ENCODE measurements at places on chromosomes 1 and 21.
A peak's percentile ranks its signal among the peaks of the same experiment; 100 is the strongest.

DNA sequence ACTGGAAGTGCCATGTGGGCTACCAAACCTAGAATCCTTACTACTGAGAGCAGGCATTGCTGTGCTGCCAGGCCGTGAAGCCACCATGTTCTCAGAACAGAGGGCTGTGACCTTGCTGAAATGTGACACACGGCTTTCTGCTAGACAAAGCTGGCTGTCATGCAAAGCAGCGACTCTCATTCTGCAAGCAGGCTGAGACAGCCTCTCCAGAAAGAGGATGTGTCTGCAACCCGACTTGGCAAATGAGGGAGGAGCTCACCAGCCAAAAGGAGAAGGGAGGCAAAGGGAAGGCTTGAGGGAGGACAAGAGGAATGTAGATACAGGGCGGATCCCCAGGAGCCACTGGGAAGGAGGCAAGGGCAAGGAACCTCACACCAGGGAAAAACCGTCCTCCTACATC, 85.7 kb upstream of the KRTAP19-8 start:
- no peak for DNase-seq

DNA sequence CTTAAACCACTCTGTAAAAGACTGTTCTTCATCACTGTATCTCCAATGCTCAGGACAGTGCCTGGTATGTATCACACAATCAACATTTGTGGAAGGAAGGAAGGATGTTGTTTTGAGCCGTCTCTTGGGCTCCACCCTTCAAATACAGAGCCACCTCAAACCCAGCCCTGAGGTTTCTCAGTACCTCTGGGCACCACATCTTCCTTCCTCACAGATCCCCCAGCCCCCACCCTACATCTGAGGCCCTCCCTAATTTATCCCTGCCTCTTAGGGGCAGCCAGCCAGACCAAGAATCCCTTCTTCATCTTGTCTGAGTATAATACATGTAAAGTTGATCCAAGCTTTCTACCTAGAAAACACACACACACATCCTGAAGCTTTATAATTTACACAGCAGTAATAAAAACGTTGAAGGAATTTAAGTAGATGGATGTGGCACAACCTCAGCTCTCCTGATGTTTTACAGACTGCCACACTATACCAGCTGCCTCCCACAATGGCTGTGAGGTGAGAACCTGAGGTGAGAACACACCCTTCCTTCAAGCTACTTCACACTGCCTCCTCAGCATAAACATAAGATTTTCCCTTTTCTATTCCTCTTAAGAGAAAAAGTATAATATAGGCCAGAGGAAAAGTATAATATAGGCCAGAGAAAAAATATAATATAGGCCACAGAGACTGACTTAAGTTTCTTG, 48.5 kb downstream of the CDC7 start:
- DNase-seq, result no peak

GRCh38 chr1:149843431-149844041, 55.8 kb upstream of the BOLA1 start:
- peak; percentile 36 for DNase-seq

DNA sequence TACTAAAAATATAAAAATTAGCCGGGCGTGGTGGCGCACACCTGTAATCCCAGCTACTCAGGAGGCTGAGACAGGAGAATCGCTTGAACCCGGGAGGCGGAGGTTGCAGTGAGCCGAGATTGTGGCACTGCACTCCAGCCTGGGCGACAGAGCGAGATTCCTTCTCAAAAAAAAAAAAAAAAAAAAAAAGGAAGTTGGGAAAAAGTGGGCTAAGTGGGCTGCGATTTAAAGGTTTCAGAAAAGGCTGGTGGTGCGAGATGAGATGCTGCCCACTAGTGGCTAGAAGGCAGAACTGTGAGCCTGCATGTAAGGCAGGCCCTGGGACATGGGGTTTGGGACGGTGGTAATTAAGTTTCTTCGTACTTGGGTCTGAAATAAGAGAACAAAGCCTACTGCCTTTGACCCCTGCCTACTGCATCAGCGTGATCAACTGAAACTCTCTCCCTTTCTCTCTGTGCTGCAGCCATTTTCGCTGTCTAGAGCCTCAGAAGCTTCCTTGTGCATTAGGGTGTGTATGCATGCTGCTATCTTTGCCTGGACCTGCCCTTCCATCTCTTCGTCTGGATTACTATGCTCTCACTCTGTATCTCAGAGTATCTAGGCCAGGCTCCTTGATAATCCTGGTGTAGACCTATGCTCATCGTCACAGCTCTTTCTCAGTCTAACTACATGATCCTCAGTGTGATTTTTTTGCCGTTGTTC, 12.4 kb downstream of the FMOD start:
- DNase-seq, result peak; percentile 45

DNA sequence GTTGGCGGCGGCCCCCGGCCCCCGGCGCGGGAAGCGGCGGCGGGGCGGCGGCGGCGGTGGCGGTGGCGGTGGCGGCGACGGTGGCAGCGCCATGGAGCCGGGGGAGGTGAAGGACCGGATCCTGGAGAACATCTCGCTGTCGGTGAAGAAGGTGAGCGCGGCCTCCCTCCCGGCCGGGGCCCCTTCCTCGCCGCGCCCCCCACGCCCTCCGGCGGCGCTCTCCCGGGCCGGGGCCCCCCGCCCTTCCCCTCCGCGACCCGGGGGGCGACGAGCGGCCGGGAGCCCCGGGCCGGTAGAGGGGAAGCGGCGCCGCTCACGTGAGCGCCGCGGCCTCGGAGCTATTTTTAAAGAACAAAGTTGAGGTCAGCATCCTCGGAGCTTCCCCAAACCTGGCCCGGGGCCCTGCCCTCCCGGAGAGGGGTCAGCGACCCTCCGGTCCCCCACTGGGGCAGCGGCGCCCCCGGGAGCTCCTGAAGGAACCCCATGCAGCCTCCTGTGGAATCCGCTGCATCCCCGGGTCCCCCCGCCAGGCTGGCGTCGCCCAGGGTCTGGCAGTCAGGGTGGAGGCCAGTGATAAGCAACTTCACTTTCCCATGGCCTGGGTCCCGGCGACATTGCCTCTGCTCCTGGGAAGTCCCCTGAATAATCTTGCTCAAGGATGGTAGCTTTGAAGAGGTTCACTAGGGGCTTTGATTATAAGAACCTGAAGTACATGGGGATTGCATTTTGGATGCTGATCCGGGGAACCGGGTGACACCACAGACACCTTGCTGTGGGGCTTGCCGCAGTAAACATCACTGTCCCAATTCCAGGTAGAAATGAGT, 560 bp downstream of the PLEKHM2 start:
- no peak for DNase-seq

- DNase-seq, result no peak
Measured at GRCh38 chr1:1752636-1753606, 25.3 kb downstream of the NADK start.

- no peak for DNase-seq
Measured at GRCh38 chr1:236066054-236066453, 1.2 kb upstream of the NID1 start.

- peak; percentile 27 for DNase-seq
Measured at GRCh38 chr1:39845569-39846566, 37.4 kb downstream of the TRIT1 start.

DNA sequence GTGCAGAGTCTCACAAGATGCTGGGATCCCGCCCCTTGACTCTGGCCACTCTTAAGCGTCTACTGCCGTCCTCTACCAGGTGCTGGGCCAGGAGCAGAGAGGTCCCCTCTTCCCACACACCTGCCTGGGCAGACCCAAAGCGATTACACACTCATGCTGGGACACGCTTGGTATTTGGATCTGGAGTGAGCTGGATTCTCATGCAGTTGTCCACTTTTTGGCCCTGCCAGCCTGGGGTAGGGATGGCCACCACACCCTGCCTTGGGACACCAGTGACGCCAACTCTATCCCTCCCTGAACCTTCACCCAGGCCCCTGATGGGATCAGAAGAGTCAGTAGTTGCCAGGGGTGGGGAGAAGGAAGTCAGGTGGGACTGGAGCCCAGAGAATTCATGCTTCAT, 28.6 kb downstream of the ITPKB start:
- DNase-seq, result no peak

Data from PC-9 (cell line).